ENCODE measurements at places on chromosomes 3 and 15.

DNA sequence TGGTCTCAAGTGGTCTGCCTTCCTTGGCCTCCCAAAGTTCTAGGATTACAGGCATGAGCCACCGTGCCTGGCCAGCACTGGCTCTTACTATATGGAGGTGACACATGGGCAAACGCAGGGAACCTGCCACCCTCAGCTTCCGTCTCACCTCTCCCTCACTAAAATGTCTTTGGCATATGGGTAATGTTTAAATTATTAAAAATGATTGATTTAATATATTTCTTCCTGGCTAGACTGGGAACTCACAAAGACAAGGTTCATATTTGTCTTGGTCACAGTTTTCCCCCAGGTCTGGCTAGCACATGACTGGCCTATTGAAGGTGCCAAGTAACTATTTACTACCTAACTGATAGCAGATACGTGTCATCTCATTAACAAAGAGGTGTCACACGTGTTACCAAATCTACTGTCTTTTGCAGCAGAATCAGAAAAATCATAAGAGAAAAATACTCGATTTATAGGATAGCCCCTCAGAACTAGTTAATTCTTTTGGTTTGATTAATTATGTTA lies 48.2 kb downstream of the SYNM start:
- no peak for DNase-seq

DNA sequence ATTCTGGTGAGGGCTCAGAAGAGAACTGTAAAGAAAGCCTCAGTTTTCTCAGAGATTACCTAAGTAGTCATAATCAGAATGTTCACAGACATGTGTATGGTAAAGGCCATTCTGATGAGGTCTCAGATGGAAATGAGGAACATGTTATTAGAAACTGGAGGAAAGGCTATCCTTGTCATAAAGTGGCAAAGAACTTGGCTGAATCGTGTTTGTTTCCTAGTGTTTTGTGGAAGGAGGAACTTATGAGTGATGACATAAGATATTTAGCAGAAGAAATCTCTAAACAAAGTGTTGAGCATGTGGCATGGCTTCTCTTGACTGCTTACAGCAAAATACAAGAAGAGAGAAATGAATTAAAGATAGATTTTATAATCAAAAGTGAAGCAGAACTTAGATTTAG lies 12.8 kb upstream of the KLHL40 start:
- DNase-seq, result no peak

GRCh38 chr3:106814231-106814630 lies 563.0 kb upstream of the CCDC54 start:
- peak; percentile 50 for DNase-seq

DNA sequence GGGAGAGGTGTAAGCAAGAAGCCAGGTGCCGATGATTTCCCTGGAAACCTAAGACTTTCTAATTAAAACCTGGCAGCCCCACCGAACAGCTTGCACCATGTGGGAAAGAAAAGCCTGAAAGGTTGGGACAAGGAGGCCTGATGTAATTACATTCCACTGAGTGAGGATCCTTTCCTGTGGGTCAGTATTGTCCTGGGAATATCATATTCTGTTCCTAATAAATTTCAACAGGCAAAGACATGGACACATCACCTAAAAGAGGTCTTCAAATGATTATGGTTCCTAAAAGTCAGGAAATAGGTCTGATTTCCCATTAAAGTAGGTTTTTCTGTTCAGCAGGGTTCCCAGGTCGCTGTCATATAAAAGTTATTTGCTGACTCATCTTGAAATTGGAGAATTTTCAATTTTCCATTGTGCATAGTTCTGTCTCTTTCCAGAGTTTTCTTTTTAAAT lies 58.5 kb downstream of the DUT start:
- DNase-seq, result peak; percentile 13

DNA sequence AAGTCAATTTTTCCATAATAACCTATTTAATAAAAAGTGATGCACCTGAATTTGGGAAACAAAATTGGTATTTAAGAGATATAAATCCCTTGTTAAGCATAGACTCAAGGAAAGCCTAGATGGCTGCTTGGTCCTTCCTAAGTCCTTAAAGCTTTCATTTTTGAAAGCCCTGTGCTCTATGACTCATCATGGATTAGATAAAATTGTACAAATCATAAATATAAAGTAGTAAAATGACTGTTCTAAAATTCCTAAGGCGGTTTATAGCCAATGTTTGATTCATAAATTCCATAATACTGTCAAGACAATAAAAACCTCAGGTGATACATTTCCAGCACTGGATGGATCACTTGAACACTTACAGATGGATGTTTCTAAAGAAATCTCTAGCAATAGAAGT lies 730.8 kb upstream of the EPHA6 start:
- DNase-seq, result no peak

DNA sequence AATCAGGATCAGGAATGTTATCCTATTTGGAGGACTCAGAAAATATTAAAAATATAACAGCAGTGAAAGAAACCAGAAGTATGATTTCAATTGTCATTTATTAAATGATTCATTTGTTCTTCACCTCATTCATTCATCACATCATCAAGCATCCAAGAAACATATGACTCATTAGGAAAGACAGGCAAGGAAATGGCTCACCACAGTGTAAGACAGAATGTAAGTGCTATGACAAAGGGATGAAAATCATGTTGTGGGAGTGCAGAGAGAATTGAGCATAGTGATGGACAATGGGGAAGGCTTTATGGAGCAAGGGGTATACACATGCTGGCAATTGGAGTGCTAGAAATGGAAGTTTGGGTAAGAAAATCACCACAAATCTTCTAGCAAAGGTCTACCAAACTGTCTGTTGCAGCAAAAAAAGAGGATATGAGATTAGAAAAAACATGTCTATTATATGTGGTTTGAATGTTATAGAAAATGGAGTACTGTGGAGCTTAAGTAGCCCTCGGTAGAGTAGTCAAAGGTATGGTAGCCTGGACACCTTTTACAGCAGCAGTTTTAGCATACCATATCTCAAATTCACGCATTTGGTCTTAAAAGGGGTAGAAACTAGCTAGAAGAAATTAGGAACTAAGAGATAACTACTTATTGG lies 111.1 kb upstream of the GPR149 start:
- no peak for DNase-seq

- DNase-seq, result no peak
Observed at GRCh38 chr3:128590948-128591347, 59.7 kb downstream of the RPN1 start.

DNA sequence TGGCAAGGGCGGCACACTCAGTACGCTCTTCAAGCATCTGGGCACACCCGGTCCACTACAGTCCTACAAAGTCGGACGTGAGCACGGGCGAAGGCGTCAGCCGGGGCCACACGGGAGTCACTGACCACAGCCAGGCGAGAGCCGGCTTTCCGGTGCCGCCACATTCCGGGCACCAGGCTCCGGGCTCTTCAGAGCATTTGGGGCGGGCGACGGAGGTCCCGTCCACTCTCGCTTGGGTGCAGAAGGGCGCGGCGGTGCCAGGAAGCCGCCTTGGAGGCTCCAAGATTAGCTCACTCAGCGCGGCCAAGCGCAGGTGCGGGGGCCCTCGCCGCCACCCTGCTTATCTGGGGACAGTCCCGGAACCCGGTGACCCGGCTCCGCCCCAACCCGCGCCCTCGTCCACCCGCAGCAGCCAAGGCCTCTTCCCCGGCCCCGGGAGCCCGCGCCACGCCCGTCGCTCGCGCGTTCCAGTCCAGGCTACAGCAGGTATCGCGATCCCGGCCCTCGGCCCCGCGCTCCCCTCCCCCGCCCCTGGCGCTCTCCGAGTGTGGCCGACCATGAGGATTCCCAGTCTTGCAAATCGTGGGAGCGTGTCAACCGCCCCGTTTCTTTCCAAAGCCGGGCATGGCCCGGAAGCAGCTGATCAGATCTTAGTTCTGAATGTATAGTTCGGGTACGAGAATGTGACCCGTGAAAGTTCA lies at the start of gene ADPRH:
TSS of gene ADPRH (plus strand) at position 127 of the 701 bp plus-strand sequence. CDS start 2,678 bp downstream, outside the sequence.
- peak; percentile 13 for DNase-seq

GRCh38 chr3:9809615-9810432 lies at the start of gene TTLL3:
Gene TTLL3, plus strand, starts transcription at chr3:9810262. Its CDS starts 400 bp downstream, at chr3:9810662.
- peak; percentile 16 for DNase-seq

- DNase-seq, result no peak
Observed at GRCh38 chr3:125507128-125507527, 12.9 kb downstream of the SNX4 start.

- no peak for DNase-seq
Observed at GRCh38 chr3:17557749-17558463, 184.5 kb downstream of the TBC1D5 start.

DNA sequence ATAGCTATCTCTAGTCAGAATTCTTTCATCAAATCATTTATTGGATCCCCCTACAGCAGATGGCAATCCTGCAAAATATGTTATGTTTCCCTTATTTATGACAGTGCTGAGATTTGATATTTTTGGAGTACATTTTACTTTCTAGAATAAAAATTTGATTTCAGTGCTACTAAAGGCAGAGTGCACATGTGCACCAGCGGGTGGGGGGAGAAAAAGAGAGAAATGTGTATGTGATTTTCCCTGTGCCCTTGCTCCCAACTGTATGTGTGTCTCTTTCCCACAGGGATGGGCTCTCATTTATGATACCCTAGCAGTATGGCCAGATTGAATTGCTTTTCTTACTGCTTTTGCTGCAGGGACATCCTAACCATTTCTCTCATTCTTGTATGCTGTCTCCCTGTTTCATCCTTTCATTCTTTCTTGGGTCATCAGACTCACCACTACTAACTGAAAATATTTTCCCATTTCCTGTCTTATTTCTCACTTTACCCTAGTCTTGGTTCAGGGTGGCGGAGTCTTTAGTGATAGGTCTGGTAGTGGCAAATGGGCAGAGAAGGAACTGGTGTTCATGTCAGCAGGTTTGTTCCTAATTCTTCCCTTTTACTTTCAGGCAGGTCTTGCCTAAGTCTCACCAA lies 140.7 kb downstream of the TCF12 start:
- no peak for DNase-seq

- no peak for DNase-seq
Observed at GRCh38 chr15:76903251-76903681, 1.9 kb downstream of the SCAPER start.

- DNase-seq, result no peak
Observed at GRCh38 chr15:66673410-66674322, 28.4 kb upstream of the SMAD6 start.

DNA sequence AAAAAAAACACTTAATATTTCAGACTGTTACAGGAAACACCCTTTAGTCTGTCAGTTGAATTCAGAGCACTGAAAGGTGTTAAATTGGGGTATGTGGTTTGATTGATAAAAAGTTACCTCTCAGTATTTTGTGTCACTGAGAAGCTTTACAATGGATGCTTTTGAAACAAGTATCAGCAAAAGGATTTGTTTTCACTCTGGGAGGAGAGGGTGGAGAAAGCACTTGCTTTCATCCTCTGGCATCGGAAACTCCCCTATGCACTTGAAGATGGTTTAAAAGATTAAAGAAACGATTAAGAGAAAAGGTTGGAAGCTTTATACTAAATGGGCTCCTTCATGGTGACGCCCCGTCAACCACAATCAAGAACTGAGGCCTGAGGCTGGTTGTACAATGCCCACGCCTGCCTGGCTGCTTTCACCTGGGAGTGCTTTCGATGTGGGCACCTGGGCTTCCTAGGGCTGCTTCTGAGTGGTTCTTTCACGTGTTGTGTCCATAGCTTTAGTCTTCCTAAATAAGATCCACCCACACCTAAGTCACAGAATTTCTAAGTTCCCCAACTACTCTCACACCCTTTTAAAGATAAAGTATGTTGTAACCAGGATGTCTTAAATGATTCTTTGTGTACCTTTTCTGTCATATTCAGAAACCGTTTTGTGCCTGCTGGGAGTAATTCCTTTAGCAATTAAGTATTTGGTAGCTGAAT lies 17.9 kb downstream of the TMEM43 start:
- no peak for DNase-seq

- no peak for DNase-seq
Observed at GRCh38 chr3:117995842-117996437, 1038.7 kb downstream of the IGSF11 start.

Measured in NCI-H446 (cell line).